Retina (tissue), 1 donor: ENCODE measurements at places on chromosomes 5 and 9.

DNA sequence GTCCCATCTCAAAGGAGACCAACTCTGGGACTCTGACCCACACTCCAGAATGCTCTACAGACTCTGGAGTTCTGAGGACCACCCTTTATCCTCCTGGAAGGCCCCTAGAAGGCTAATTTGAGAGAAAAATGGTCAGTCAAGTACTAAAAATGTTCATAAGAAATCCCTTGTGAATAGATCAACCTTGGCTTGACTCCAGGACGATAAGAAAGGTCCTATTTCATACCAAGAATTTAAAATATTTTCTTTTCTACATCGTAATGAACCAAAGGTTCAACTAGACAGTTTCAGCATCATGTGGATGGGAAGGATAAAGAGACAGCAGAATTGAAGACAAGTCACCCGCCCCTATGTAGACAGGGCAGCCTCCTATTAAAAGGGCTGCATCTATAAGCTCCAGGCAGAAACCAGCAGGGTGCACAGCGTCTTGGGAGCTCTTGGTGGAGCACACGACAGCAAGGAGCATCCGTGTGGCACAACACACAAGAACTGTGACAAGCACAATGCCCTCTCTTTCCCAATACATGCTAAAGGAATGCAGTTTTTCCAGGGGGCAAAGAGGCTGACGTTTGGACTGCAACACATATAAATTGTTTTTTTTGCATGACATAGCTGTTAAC is 38.3 kb downstream of the RASEF start:
- no peak for DNase-seq

GRCh38 chr9:133074111-133074651 is 12.4 kb downstream of the CEL start:
- no peak for DNase-seq

GRCh38 chr5:55363856-55364255 is 56.1 kb downstream of the MTREX start:
- DNase-seq = no peak

DNA sequence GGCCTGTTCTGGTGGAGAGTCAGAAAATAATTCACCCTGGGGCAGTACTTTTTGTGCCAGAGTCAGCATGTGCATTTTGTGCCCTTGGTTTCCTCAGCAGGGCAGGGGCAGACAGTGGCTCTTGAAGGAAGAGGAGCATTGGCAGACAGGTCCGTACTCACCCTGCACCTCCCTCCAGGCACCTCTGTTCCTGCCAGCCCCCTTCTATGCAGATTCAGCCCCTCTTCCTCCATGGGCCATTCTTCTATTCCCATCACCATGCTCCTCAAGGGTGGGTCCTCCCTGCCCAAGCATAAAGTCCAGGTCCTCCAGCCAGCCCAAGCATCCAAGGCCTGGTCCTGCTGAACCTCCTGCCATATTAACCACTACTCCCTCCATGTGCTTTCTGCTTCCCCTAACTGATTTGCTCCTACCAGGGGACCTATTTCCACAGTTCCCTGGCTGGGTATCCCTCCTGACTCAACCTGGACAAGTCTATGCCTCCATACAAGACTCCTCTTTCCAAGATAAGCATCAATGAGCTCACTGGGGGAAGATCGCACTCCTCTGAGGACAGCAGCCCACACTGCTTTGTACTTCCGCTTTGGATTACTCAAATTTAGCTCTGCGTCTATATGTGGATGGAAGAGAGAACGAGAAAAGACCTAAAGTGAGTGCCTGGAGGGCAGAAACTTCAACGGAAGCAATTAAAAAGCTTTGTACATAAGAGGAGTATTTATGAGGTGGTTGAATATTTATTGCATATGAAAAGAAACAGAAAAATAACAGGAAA is 9.3 kb upstream of the ACSL6 start:
- no peak for DNase-seq

- no peak for DNase-seq
These were observed 150.2 kb downstream of the MACROH2A1 start for GRCh38 chr5:135248801-135249231.

DNA sequence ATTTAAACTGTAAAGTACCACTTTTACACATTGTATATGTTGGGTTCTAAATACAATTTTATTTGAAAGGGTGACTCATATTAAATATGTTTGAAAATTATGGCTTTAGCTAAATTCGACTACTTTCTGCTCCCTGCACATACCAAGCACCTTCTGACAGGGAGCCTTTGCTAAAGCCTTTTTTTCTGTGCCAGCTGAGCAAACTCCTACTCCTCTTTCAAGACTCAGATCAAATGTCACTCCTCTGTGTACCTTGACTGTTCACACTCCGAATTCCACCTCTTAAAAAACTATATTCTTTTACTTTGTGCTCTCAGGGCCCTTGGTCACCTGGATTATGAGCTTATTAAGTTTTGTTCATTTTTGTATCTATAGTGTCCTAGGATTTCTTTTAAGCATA is 6.5 kb upstream of the OXCT1 start:
- no peak for DNase-seq

- no peak for DNase-seq
These were observed 17.4 kb downstream of the TMOD1 start for GRCh38 chr9:97518909-97519307.

DNA sequence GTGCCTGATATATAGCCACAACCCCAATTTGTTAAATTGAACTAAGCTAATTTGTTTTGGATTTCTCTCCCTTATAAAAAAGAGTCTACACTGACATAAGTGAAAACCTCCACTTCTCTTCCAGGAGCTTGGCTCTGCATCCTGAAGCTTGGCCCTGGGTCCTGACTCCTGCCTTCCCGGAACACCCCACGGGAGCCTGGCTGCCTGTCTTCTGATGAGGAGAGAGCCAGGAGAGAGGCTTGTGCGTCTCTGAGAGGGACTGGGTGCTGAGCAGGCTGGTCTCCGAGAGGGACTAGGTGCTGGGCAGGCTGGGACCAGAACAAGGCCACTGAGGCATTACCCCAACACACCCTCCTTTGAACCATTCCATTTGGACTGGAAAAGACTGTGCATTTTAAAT is 6.5 kb upstream of the PTGES start:
- DNase-seq = no peak
